ENCODE measurements at places on chromosomes 7 and 10.

- no peak overlapping the region for H3K4me3 ChIP-seq
- H3K27ac ChIP-seq = no peak overlapping the region
- no peak for DNase-seq
- H3K36me3 ChIP-seq = no peaks in the 10 kb centered on the region
- no peaks in the 10 kb centered on the region for H3K27me3 ChIP-seq
- no peaks in the 10 kb centered on the region for H3K4me1 ChIP-seq
Measured at GRCh38 chr10:79027147-79028055, 41.4 kb upstream of the ZMIZ1 start.

DNA sequence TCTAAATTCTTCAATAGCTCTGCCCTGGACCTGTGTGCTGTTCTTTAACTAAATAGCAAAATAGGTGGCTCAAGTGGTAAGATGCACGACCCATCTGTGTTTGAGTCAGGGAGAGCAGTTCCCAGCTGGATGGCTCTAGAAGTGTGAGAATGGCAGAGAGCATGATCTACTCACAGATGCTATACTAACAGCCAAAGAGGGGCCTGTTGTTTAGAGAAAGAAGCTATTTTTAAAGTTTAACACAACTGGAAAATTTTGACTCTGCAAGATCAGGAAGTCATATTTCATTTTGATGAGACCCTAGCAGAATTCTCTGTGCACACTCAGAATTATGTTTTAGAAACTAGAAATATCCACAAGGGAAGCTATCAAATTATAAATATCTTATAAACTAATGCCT is 87.4 kb upstream of the PIP4K2A start:
- no peaks in the 10 kb centered on the region for H3K4me1 ChIP-seq
- H3K27ac ChIP-seq = no peak overlapping the region
- no peak for DNase-seq

GRCh38 chr10:129365767-129366402 is 101.2 kb upstream of the MGMT start:
- H3K27ac ChIP-seq = no peak overlapping the region
- no peaks in the 10 kb centered on the region for H3K27me3 ChIP-seq
- no peaks in the 10 kb centered on the region for H3K36me3 ChIP-seq
- no peaks in the 10 kb centered on the region for H3K4me1 ChIP-seq
- no peak overlapping the region for H3K4me3 ChIP-seq

DNA sequence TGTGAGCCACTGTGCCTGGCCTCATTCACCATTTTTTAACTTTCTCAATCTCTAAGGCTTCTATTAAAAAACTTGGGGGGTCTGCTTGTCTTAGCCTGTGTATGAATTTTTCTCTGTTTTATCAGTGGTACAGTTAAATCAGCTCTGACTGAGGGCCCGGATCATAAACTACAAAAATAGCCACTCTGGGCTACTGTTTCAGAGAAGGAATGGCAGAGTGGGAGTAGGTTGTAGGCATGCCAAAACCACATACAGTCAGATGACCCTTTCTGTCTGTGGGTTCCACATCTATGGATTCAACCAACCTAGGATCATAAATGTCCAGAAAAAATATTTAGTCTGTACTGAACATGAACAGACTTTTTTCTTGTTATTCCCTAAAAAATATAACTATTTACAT is 21.3 kb downstream of the TBC1D12 start:
- H3K27ac ChIP-seq = no peak overlapping the region
- no peaks in the 10 kb centered on the region for H3K36me3 ChIP-seq
- no peak overlapping the region for H3K4me3 ChIP-seq
- no peaks in the 10 kb centered on the region for H3K4me1 ChIP-seq

Measured in A673 (cell line).